ENCODE measurements at places on chromosomes 13 and 19.

- DNase-seq = no peak
Observed at GRCh38 chr13:92842145-92842544, 384.5 kb upstream of the GPC6 start.

- no peak for DNase-seq
Observed at GRCh38 chr13:41193469-41193868, 900 bp downstream of the KBTBD7 start.

- DNase-seq = no peak
Observed at GRCh38 chr19:42097461-42097860, 21.5 kb downstream of the ZNF574 start.

GRCh38 chr19:21604351-21604926, 99.0 kb downstream of the ZNF429 start:
- no peak for DNase-seq

GRCh38 chr13:89115307-89115706, 1444.1 kb downstream of the SLITRK5 start:
- no peak for DNase-seq

- DNase-seq = no peak
Observed at GRCh38 chr13:104314321-104314720, 1248.1 kb upstream of the SLC10A2 start.
